ENCODE measurements at places on chromosomes 11 and 22.

- no peak for DNase-seq
Observed at GRCh38 chr11:109521571-109522086, 99.6 kb downstream of the C11orf87 start.

GRCh38 chr11:119664063-119664572 lies 64.9 kb downstream of the NECTIN1 start:
- no peak for DNase-seq

GRCh38 chr11:118398791-118399559 lies 2.4 kb upstream of the ATP5MG start:
- DNase-seq: no peak

DNA sequence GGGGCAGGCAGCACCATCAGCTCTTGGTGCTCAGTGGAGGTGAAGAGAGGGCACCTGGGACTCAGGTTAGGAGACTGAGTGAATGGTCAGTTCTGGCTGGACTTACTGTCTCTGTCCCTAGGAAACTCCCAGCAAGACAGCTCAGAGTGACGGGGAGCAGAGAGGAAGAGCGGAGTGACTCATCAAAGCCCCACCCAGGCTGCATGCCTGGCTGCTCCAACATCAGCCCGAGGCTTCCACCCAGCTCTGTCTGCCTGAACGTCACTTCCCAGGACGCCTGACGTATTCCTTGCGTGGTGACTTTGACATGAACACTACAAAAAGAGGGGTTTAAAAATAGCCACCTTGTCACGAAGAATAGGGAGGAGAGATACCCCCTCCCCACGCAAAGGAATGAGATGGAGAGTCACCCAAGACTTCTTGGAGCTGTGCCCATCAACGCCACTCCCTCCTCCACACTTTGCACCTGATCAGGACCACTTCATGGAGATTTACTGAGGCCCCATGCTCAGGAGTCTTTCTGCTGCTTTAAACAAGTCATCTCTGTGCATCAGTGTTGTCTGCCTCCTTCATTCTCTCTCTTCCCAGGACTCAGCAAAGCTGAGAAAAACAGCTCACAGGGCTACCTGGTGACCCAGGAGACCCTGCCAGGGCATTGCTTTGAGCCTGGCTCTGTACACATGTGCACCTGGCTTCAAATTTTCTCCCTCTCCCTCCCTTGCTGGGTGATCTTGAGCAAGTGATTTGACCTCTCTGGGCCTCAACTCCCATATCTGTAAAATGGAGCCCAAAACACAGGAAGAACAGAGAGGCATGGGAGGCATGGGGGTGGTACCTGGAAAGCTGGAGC lies 83.1 kb downstream of the MN1 start:
- DNase-seq: peak; percentile 98

DNA sequence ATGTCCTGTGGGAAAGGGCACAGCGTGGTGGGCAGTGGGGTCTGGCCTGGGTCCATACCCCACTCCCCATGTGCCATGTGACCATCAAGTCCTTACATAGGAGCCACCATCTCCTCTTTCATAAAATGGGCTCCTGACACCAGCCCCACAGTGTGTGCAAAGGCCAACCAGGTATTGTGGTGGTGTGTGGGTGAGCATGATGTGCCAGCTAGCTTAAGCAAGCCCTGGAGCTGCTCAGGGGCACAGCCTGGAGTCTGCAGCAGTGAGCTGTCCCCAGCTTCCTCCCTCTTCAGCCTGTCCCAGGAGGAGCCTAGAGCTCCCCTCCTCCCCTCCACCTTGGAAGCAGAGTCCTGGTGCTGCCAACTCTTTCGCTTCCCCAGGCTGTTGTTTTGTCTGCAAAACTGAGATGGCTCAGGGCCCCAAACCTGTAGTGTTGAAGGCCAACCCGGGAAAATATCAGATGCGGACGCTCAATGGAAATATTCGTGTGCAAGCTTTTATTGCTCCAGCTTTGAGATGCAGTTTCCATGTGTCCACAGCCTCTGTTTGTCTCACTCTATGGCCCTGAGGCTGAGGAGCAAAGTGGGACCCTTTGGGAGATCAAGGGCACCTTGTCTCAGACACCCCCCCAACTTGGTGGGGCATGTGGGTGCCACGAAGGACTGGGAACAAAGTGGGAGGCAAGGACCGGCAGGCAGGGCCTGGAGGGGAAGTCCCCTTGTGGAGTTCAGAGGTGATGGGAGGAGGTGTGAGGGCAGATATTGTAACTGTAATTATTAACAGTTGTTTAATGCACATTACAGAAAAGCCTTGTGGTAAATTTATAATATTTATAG lies 92.6 kb downstream of the CTTN start:
- DNase-seq: no peak

DNA sequence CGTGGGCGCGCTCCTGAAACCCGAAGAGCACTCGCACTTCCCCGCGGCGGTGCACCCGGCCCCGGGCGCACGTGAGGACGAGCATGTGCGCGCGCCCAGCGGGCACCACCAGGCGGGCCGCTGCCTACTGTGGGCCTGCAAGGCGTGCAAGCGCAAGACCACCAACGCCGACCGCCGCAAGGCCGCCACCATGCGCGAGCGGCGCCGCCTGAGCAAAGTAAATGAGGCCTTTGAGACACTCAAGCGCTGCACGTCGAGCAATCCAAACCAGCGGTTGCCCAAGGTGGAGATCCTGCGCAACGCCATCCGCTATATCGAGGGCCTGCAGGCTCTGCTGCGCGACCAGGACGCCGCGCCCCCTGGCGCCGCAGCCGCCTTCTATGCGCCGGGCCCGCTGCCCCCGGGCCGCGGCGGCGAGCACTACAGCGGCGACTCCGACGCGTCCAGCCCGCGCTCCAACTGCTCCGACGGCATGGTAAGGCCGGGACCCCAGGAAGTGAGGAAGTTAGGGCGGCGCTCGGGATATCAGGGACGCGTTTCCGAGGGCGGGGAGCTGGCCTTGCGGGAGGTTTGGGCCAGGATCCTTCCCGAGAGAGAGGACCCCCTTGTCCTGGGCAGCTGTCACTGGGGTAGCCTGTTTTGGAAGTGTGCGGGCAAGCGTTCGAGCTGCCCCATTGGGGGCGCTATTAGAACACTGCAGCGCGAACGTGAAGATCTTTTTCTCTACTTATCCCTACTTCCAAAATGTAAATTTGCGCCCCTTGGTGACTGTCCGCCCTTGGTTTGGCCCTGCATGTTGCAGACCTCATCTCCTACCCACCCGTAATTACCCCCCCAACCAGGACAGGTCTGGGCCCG lies 796 bp downstream of the MYOD1 start:
- no peak for DNase-seq

- no peak for DNase-seq
Observed at GRCh38 chr22:41240377-41241132, at the start of gene CHADL. CHADL (minus strand) TSS chr22:41240931; CDS start chr22:41240881, 50 bp downstream.

DNA sequence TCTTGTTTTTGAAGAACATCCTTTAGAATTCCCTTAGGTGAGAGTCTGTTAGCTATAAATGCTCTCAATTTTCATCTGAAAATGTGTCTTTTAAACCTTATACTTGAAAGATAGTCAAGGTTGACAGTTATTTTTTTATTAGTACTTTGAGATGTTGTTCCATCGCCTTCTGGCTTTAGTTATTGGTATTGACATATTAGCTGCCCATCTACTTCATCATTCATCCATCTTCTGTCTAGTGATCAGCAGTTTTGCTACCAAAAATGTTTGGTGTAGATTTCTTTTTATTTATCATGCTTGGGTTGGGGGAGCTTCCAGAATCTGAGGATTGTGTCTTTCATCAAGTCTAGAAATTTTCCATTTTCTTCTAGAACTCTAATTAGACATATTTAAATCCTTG lies 3.3 kb upstream of the CD6 start:
- DNase-seq: no peak

- no peak for DNase-seq
Observed at GRCh38 chr11:77561257-77561656, 28.5 kb upstream of the AQP11 start.

DNA sequence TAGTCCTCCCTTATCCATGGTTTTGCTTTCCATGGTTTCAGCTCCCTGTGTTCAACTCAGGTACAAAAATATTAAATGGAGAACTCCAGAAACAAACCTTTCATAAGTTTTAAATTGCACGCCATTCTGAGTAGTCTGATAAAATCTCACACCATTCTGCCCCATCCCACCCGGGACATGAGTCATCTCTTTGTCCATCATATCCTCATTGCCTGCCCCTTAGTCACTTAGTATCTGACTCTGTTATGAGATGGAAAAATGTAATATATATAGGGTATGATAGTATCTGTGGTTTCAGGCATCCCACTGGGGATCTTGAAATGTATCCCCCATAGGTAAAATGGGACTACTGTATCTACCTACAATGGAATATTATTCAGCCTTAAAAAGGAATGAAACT lies 35.5 kb upstream of the FGF3 start:
- DNase-seq: peak; percentile 33

- no peak for DNase-seq
Observed at GRCh38 chr22:32075997-32076760, 33.1 kb downstream of the SLC5A1 start.

- no peak for DNase-seq
Observed at GRCh38 chr22:44860311-44860710, 107.9 kb downstream of the ARHGAP8 start.

DNA sequence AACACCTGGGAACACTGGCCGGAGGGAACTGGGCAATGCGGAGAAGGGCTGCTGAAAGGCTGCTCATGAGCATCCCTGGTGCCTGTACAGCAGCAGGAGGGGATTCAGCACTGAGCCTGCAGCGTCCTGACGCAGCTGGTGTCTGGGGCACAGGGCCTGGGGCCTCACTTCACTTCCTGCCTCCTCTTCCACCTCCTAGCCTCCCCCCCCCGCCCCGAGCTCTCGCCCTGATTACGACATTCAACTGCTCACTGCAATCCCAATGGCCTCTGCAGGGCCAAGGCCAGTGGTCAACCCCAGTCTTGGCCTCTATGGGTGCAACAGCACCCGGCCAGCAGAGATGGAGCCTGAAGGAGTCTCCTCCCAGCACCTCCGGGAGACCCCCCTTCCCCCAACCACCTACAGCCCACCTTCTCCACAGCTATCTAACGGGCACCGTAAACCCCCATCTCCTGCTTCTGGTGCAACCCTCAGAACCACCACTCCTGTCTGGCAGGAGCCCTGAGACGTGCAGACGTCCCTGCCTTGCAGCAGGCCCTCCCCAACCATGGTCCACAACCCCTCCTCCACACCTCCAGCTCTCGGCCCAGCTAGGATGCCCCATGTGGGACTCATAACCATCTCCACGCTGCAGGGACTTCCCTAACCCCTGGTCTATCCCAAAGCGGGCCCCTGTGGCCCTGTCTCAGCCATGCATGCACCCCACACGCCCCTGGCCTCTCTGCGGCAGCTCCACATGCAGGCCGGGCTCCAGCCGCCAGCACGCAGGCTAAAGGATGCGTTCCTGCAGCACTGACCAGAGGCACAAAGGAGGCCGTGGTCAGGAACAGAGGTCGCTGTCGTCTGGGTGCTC lies 38.2 kb downstream of the BRD1 start:
- DNase-seq: no peak

GRCh38 chr11:118310781-118311485 lies 6.4 kb downstream of the CD3E start:
- no peak for DNase-seq

DNA sequence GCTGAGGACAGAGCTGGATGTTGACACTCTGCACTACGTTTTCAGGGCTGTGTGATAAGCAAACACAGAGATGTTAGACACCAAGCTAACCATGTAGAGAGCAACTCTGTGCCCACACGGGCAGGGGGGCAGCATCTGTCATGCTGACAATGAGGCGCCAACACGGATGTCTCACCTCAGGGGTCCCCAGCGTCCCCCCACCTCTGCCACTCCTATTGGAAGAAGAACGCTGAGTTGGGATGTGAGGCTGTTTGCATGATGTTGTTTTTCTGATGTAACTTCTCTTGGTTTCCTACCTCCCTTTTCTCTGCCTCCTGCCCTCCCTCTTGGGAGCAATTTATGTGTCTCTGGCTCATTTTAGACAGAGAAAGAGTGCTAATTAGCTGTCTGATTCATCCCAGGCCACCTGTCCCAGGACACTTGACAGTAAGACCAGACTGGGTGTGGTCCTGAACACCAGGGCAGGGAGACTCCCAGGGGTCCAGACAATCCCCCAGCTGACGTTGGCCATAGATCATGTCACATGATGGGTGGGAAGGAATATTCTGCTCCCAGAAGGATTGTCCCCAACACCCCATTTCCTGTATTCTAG lies 89.2 kb upstream of the NCAM1 start:
- DNase-seq: no peak

- no peak for DNase-seq
Observed at GRCh38 chr11:91243630-91244029, 981.0 kb upstream of the FAT3 start.

- no peak for DNase-seq
Observed at GRCh38 chr11:120226714-120227113, 13.2 kb upstream of the POU2F3 start.

GRCh38 chr11:73977856-73978519 lies 4.7 kb downstream of the UCP2 start:
- DNase-seq: no peak

- DNase-seq: peak; percentile 35
Observed at GRCh38 chr11:130029137-130029536, 26.5 kb upstream of the PRDM10 start.

- DNase-seq: no peak
Observed at GRCh38 chr22:49655168-49655812, 172.4 kb downstream of the BRD1 start.

- DNase-seq: no peak
Observed at GRCh38 chr22:26592421-26592891, 2.5 kb upstream of the TPST2 start.

DNA sequence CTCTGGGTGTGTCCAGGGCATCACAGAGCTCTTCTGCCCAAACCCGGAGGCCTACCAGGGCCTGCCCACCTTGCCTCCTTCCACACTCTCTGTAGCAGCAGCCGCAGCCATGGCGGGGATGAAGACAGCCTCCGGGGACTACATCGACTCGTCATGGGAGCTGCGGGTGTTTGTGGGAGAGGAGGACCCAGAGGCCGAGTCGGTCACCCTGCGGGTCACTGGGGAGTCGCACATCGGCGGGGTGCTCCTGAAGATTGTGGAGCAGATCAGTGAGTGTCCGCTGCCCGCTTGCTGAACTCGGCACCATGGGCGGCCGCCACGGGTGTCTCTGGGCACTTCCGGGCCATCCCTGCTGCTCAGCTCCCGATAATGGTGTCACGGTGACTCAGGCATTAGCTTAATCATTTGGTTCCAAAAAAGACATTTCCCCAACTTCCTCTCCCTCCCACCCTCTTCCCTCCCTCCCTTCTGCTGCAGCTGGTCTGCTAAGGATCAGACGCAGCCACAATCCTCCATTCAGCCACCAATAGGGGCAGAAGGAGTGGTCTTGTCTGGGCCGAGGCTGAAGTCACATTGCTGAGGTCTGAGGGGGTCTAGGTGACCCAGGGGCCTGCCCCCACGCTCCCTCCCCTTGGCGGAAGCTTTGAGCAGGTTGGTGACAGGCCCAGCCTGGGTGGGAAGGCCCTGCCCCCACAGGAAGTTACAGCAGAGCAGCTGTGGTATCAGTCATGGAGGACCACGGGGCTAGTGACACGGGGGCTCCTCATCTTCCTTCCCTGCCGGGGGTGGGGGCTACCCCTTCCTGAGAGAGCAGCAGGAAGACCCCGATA lies 950 bp downstream of the FERMT3 start:
- no peak for DNase-seq

DNA sequence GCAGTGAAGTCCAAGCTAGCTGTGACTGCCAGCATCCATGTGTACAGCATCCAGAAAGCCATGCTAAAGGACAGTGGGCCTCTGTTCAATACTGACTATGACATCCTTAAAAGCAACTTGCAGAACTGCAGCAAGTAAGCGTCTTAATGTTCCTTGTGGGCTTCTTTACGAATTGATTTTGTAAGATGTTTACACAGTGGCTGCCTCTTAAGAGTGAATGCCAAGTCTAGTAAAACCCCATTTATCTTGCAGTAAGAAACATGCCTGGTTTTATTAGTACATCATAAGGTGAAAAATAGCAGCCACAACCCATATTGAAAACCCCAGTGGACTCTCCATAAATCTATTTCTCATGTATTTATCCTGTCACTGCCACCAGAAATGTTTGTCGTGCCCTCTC lies 20.5 kb downstream of the POLD3 start:
- no peak for DNase-seq
